A673 (cell line): ENCODE measurements at places on chromosomes 13 and 19. TPM values are rescaled to one million over a fixed set of nuclear protein-coding genes. Genes with fewer than 3 reads are reported as not detected.

DNA sequence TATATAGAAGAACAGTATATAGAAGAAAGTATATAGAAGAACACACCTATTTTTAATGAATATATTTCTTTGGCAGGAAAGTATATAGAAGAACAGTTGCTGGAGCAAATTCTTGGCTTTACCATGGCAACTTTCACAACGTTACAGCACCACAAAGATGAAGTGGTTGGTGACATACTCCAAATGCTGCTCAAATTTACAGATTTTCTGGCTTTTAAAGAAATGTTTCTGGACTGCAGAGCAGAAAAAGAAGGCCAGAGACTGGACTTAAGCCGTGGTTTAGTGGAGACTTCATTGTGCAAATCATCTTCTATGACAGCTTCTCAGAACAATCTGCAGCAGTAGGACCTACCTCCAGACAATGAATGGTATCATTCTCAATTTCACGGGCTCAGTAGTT is 24.3 kb upstream of the RFXAP start:
- no peak for DNase-seq

DNA sequence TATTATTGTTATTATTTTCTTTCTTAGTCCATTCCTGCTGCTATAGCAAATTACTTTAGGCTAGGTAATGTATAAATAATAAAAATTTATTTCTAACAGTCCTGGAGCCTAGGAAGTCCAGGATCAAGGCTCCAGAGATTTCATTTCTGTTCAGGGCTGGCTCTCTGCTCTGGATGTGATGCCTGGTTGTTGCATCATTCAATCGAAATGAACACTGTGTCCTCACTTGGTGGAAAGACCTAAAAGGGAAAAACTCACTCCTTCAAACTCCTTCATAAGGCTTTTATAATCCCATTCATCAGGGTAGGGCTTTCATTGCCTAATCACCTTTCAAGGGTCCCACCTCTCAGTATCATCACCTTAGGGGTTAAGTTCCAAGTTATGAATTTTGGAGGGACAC is 395.0 kb downstream of the EFNB2 start:
- DNase-seq, result no peak

DNA sequence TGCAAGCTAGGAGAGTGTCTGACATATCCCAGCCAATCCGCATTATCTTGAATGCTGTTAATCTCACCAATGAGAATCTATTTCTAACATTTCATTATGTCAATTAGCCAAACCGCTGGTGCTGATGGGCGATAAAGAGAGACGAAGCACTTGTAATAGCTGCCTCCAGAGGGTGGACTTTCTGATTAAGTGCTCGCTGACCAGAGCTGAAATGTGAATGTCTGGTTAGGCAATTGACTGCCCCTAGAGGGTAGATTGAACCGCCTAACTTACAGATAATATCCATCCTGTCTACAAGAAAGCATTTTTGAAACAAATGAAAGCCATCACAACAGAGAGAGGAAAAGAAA is 552 bp upstream of the GRWD1 start:
- peak; percentile 89 for DNase-seq

Gene CPAMD8
- 0.82 and 1.0 TPM in 2 replicates for total RNA-seq

Gene ZIK1
- 16.3 and 16.7 TPM in 2 replicates for total RNA-seq

Gene C19orf67
- total RNA-seq, result not detected in 2 replicates

DNA sequence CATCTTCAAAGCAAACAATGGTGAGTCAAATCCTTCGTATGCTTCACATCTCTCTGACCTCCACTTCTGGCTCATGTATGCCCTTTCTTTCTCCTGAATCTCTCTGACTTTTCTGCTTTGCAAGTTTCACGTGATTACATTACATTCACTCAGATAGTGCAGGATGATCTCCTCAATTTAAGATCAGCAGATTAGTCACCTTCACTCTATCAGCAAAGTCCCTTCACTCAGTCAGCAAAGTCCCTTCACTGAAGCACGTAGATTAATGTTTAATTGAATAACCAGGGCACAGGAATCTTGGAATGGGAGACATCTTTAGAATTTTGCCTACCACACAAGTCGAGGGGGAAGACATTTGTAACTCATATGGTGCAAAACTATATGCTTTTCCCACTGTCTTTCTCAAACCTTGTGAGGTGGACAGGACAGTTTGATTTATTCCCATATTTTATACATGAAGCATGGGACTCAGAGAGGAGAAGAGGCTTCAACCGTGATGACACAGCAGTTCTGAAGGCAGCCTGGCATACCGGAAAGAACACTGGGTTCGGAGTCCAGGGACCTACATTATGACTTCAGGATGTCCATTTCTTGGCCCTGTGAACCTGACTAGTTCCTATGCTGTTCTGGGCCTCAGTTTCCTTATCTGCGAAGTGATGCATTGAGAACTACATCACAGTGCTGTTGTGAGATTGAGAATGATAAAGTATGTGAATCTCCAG is 23.3 kb downstream of the SIGLECL1 start:
- DNase-seq, result no peak

Gene LGALS7B
- not detected in 2 replicates for total RNA-seq

DNA sequence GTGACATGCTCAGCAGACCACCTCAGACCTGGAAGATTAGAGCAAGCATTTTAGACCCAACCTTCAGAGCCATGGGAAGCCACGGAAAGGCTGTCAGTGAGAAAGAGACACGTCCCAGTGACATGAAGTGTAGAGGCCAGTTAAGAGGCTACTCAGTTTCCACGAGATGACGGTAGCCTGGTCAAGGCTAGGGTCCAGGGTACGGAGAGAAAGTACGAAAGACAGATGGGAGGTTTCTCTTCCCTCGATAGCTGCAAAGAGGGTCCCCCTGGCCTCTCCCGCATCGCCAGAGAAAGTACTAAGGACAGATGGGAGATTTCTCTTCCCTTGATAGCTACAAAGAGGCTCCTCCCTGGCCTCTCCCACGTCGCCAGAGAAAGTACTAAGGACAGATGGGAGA is 8.6 kb downstream of the ZSCAN5A start:
- DNase-seq, result no peak

Gene ACTMAP
- 17.1 and 20.8 TPM in 2 replicates for total RNA-seq

DNA sequence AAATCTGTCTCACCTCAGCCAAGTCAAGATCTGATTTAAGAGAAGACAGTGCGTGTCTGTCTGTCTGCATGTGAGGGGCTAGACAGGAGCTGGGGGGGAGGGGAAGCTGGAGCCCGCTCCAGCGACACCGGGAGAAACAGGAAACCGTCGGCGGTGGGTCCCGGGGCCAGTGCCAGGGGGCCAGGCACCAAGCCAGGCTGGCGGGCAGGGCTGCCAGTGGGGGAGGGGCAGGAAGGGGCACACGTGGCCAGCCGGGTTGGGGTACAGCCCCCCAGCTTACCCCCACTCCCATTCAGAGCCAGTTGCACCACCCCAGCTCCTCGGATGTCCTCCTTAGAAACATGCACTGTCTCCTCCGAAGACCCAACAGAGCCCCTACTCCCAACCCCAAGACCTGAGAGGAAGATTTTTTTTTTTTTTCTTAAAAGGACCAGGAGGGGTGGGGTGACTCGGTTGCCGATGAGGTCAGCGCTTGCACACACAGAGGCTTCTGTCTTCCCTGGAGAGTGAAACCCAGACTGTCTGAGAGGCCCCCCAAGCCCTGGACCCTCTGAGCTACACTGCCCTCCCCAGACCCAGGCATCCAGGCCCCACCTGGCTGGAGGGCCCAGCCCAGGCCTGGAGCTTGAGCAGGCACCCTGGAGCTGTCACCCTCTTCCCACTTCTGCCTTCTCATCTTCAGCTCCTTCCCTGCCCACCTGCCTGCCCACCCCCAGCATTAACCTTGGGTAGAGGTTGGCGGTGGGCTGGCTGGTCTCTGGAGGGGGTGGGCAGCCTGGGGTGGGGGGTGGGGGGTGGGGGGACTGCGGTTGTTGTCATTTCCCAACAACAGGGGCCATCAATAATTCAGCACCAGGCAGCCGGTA is 4.0 kb downstream of the ERF start:
- DNase-seq, result peak; percentile 51

Gene DLL3
- 0.69 and 0.96 TPM in 2 replicates for total RNA-seq

Gene GSX1
- total RNA-seq, result not detected in 2 replicates

DNA sequence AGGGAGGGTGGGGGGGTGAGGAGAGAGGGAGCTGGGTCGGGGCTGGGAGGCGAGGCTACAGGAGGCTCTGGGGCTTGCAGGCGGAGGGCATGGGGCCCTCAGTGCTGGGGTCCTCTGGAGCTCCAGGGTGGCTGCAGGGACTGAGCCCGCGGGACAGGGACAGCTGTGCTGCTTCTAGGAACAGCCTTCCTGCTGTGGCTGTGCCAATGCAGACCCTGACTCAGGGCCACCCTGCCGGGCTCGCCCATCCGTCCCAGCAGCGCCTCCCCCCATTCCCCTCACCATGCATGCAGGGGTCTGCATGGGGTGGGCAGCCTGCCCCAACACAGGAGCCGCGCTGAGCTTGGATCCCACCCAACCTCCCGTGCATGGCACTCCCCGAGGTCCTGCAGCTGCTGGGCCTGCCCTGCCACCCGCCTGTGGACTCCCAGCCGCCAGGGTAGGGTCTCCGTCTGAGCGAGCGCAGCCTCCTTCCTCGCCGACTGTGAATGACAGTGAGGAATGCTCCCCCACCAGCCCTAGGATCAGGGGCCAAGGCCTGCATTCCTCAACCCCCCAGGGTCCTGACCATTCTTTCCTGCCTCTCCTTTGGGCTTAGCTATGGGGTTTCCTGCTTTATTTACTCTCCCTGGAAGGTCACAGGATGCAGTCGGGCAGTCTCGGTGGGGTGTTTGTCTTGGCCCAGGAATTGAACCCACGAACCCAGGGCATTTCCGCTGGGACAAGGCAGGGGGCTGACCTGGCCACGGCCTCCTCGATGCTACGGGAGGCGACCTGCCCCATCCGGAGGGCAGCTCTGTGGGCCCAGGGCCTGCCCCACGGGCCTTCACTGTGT is 23.4 kb downstream of the CEBPG start:
- DNase-seq, result no peak

GRCh38 chr13:90188351-90188636 is 1159.2 kb upstream of the MIR17HG start:
- DNase-seq, result no peak

Gene TNNI3
- 12.8 and 16.5 TPM in 2 replicates for total RNA-seq

DNA sequence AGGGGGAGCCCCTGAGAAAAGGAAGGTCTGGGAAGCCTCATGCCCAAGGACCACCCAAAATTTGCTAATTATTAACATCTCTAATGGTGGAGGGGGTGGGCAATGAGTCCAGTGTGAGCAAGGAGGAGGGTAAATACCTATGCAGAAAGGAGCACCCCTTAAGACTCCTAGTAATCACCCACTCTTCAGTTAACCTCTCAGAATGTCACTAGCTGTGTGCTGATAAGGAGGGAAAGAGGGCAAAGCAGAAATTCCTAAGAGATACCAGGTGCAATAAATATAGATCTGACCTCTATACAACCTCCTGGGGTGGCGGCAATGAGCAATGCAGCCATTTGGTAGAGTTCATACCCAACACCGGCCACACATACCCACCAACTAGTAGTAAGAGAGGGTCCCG is 12.7 kb upstream of the DPY19L3 start:
- no peak for DNase-seq

DNA sequence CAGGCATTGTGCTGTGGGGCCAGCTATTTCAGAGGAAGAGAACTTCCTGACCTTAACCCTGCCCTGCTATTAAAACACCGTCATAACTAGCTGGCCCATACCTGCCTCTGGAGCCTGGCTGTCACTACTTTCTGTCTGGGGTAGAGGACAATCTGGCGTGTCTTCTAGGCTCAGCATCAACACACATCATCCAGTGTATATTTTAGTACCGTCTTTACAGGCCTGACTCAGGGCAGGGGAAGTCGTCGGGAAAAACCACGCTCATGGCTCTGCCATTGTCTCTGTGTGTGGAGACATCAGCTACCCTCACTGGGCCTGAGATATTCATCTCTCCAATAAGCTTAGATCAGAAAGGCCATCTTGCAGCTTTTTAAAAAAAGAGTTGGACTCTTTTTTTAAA is 151.1 kb downstream of the KATNAL1 start:
- DNase-seq, result no peak

GRCh38 chr19:42071247-42071646 is 1.2 kb upstream of the GRIK5 start:
- no peak for DNase-seq

DNA sequence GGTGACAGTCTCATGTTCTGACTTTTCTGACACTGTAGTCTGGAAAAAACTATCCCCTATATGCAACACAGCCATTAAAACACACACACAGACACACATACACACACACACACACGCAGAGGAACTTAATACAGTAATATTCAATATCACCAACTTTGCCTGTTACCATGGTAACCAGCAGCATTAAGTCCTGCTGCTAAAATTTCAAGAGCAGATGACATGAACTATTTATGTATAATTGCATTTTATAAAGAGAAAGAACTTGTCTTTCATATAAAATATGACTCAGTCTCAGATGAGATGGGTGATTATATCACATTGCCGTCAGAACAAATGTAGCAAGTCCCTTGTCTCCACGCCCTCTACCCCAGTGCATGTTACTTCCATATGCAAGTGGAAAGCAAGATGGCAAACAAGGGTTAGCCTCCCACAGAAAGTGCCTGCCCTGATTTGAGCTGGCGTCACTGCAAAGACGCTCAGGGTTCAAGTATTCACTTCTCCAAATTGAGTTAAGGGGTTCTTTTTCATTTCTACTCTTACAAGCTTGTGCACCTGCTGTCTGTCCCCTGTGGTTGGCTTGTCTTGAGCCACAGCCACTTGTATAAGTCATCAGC is 576.8 kb downstream of the UQCRFS1 start:
- DNase-seq, result no peak

DNA sequence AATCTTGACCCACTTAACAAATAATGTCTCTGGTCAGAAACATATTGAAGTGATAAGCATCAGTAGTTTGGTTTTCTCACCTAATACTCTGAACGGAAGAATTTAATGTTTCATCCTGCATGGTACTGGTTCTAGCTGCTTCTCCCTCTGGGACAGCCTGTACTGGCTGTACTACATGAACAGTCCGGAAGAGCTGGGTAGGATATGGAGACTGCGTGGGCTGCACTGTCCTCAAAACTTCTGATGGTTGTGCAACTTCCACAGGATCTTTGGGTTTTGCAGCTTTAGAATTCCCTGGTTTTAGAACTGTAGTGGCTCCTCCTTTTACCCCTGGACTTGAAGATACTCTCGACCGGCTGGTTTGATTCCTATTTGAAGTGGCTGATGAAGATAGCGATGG is 78.3 kb downstream of the ELF1 start:
- DNase-seq, result no peak

GRCh38 chr19:41564515-41565378 is 11.2 kb upstream of the CEACAM21 start:
- peak; percentile 43 for DNase-seq

DNA sequence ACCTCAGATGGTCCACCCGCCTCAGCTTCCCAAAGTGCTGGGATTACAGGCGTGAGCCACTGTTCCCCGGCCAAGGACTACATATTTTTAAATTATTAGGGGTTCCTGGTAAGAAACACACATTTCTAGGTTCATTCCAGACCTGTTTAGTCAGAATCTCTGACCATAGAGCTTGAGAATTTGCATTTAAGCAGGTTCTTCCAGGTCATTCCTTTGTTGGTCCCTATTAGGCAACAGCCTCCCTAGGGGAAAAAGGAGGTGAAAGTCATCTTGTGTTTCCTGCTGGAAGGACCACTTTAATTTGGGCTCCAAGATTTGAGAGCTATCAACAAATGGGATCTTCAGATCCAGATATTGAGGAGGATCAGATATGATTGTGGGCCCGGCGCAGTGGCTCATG is 16.3 kb downstream of the S1PR2 start:
- no peak for DNase-seq

Gene HDGFL2
- 89.6 and 94.8 TPM in 2 replicates for total RNA-seq

GRCh38 chr19:3979674-3980352 is 5.5 kb downstream of the EEF2 start:
- no peak for DNase-seq

Gene IGFL1
- total RNA-seq, result not detected in 2 replicates

Gene KLF5
- 4.0 and 7.2 TPM in 2 replicates for total RNA-seq

Gene IGFL2
- 0.45 and 0.59 TPM in 2 replicates for total RNA-seq

Gene HOMER3
- total RNA-seq, result 23.9 and 31.0 TPM in 2 replicates

Gene VSTM1
- not detected in 2 replicates for total RNA-seq
